Stimulated activated CD4-positive, alpha-beta T cell treated with anti-CD3 and anti-CD28 coated beads, Interleukin-15, amount 100 ng/mL, for 48 hours (primary cell): ENCODE measurements at places on chromosomes 16 and 17.
A peak's percentile ranks its signal among the peaks of the same experiment; 100 is the strongest.

DNA sequence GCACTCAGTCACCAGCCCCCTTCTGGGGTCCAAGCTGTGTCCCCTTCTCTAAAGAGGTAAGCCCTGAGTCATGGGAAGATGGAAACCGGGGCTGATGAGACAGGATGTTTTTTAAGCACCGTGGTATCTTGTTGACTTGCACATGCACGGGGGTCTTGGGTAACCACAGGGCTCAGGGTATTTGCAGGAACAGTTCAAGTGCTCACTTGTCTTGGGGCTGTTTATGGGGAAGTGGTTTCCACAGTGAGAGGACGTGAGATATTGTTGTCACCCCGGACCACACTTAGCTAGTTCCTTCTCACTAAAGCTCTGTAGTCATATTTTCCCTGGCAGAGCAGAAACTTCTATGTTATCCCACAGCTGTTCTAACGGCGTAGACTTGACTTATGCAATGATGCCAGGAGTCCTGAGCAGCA, 7.7 kb downstream of the CCL3L1 start:
- DNase-seq, result no peak

DNA sequence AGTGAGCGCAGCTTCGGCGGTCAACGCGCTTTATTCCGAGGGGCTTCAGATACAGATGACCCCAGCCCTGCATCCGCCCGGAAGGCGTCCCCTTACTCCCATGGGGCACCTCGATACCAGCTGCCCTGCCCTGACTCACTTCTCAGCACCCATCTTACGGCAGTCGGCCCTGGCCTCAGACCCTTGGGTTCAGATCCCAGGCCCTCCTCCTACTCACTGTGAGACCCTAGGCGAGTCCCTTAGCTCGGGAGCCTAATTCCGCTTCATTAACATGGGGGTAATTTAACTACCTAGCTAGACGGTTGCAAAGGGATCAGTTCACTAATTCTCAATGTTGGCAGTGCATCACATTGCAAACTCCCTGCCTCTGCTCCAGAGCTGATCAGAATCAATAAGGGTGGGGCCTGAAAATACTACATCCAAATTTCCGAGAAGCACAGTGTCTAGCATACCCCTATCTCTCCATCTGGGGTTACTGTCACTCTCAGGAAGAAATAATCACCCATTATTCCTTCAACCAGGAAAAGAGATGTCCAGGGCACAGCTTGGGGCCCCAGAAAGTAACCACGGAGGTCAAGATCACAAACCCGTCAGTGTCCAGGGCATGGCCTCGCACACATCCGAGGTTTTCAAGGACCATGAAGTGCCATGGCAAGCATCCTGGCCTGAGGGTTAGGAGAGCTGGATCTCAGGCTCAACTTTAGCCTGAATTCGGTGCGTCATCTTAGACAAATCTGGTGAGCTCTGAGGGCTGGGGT, 415 bp upstream of the FLOT2 start:
- no peak for DNase-seq

GRCh38 chr16:23267647-23268046, 34.5 kb upstream of the SCNN1B start:
- no peak for DNase-seq

- no peak for DNase-seq
Observed at GRCh38 chr17:67157732-67158639, 87.0 kb downstream of the HELZ start.

- no peak for DNase-seq
Observed at GRCh38 chr17:63740464-63741142, 996 bp downstream of the STRADA start.

- DNase-seq, result no peak
Observed at GRCh38 chr17:69578385-69578936, 164.0 kb downstream of the MAP2K6 start.

GRCh38 chr16:51666074-51666473, 515.0 kb upstream of the SALL1 start:
- no peak for DNase-seq

DNA sequence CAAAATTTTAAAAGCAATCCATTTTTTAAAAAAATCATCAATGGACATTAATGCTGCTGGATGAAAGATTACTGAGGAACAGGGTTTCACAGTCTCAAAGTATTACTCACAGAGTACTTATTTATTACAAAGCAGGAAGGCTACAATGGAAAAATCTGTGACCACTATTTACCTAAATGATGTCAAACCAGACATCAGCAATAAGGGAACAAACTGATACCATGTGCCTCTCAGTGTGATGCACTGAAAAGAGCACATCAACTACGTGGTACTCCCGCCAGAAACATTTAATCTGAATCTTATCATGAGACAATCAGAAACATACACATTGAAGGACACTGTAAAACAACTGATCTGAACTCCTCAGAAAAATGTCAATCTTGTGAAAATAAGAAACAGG, 124.2 kb downstream of the PARN start:
- DNase-seq, result no peak

GRCh38 chr16:10318798-10319500, 66.9 kb upstream of the ATF7IP2 start:
- DNase-seq, result no peak

DNA sequence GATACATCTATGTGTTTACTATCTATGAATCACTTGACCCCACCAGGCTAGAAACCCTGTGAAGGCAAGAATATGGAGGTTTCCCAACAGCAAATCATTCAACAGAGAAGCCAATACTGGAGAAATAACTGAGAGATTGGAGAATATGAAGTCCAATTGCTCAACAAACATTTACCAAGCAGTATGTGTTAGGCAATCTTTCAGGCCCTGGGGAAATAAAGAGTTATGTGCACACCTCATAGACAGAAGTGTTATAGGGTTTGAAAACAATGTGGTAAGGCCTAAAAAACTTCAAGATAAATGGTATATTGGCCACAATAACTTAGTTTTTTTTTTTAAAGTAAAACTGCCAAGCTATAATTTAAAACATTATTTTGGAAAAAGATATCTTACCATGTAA, 1245.8 kb downstream of the CDH11 start:
- DNase-seq, result no peak

- DNase-seq, result no peak
Observed at GRCh38 chr17:70365091-70365583, 195.8 kb downstream of the KCNJ2 start.

DNA sequence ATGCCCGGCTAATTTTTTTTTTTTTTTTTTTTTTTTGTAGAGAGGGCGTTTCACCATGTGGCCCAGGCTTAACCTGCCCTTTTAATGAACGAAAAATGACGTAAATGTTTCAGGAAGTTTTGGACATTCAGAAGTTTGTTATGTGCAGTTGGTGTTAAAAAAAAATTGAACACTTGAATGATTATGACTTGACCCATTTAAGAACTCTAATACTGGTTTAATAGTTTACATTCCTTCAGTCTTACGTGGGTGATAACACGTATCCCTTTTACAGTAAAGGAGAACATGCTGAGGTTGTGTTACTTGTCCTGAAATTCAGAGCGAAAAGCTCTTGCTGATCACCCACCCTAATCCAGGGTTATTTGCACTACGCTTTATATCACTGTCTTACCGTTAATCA, 1.7 kb downstream of the MLYCD start:
- no peak for DNase-seq

DNA sequence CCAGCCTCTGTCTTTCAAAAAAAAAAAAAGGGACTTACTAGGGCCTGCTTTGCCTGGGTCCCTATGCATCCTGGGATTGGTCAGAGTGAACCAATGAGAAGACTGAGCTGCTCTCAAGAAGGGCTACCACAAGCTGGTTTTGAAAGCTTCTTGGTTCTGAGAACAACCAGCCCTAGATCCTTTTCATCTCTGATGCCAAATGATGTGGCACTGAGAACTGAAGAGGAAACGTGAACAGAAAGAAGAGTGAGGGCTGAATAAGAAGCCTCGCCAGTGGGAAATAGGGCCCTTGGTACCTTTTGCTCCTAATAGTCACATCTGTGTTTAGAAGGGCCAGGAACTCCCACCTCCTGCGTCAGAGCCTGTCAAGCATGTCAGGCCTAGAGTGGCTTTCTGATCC, 10.7 kb downstream of the TACO1 start:
- DNase-seq, result peak; percentile 6

DNA sequence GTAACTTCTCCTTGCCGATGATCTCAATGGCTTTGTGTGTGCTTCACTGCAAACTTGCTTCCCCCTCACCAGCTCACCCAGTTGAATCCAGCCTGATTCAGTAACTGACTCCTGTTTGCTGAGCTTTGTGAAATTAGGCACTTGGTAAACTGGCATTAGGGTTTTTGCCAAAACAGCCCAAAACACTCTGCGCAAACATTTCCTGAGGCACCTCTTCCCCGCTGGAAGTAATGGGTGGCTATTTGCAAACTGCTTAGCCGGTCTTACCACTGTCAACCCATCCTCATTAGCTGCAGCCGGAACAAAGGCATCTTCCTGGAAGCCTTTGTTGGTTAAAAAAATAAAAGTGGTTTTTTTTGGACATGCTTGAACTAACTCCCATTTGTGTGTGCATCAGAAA, 353.2 kb downstream of the MAF start:
- DNase-seq, result no peak

DNA sequence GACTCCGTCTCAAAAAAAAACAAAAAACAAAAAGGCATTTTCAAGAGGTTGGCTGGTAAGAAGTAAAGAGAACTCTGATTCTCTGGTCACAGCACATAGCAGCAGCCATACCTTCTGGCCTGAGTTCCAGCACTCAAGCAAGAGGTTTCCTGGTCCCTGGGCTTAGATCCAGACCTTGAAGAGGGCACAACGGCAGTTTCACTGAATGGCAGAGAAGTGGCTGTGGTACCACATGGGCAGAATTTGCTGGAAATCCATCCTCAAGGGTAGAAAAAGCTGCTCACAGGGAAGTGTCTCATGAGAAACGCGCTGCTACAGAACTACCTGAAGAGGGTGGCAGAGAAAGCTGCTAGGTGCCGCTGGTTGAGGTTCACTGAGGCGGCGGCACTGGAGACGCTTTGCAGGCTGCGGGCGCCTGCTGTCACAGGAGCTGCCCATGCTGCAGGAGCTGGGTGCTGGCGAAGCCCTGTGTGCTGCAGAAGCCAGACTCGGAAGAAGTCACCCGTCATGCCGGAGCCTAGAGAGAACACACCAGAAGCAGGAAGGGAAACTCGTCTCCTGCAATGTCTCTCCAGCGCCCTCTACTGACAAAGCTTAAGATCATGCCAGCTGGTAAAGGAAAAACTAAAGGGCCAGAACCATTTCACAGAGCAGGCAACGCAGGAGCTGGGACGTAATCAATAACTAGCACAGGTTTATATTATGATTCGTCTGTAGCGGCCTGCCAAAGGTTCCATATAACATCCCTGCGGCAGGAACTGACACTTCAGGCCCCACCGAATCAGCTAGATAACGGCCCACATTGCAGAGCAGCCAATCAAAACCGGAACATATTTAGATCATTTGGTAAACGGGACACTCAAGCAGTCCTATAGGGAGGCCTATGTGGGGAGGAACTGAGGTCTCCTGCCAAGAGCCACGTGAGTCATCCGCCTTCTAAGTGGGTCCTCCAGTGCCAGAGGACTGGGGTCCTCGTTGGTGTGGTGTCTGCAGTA, 5.4 kb upstream of the ZNF213 start:
- DNase-seq, result peak; percentile 76

GRCh38 chr17:55588446-55589242, 77.4 kb upstream of the SMIM36 start:
- DNase-seq, result no peak

GRCh38 chr17:31052187-31052889, 42.4 kb upstream of the NF1 start:
- no peak for DNase-seq

GRCh38 chr17:80831491-80831890, 160.2 kb upstream of the CHMP6 start:
- no peak for DNase-seq

DNA sequence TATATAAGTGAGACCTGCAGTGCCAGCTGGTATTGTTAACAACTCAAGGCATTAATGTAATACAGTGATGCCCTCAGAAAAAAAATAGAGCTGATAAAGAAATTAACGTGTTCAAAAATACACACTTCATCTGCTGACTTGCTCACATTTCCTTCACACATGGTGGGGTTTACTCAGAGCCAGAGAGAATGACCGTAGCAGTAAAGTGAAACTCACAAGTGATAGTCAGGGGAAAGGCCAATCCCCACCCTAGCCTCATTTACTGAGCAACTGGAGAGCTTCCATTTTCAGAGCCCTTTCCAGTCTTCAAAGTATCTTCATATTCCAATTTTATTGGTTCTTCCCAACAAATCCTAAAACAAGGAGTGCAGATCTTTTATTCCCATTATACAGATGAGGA, 74.0 kb upstream of the HLF start:
- DNase-seq, result no peak

DNA sequence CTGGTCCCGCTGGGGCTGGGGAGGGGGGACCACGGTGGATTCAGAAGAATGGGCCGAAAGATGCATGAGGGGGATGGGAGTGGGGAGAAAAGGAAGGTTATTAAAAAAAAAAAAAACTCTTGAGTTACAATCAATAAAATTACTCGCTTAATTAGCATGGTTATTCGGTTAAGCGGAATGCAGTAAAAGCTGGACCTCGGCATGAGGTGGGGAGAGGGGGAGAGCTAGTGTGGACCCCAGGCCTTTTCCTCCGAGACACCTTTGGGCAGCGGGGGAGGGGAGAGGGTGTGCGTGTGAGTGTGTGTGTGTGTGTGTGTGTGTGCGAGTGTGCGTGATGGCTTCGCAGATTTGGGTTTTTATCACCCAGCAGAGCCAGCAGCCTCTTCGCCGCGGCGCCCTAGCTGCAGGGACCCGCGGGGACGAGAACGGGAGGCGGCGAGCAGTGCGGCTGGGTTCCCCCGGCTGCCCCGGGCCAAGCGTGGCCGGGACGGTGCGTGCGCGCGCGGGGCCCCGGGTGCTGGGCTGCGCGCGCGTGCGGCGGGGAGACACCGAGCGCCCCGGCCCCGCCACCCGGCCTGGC, 3.7 kb downstream of the BAHCC1 start:
- DNase-seq, result no peak

- DNase-seq, result no peak
Observed at GRCh38 chr17:49022391-49022941, 25.3 kb downstream of the IGF2BP1 start.

- DNase-seq, result no peak
Observed at GRCh38 chr17:35222452-35222851, 20.4 kb upstream of the SLFN5 start.

DNA sequence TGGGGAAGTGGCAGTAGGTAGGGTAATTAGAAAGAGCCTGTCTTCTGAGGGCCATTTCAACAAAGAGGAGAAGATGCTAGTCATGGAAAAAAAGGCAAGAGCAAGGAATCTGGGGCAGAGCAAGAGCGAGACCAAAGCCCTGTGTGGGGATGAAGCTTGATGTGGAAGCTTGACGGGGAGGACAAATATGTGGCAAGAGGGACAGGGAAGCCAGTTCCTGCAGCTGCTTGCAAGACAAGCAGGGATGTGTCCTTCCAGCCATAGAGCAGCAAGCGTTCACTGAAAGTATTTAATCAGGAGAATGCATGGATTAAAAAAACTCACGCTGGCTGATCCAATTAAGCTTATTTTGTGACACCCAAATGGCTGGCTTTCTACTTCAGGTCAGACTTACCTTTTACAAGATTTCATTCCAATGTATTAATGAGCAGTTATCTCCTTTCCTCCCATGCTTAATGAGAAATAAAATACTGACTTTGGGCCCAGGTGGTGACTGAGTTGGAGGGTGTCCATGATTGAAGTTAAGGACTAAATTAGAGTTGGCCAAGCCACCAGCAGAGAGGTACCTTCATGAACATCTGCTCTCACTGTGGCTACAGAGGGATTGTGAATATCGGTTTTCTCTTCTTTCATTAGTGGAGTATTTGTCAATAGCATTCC, 76.8 kb downstream of the ABCA8 start:
- DNase-seq, result no peak

GRCh38 chr17:40818733-40819527, 3.5 kb downstream of the KRT10 start:
- DNase-seq, result peak; percentile 68
